ENCODE measurements at places on chromosomes 3 and 15. TPM values are rescaled to one million over a fixed set of nuclear protein-coding genes. Genes with fewer than 3 reads are reported as not detected.

TMEM212 gene
- not detected for total RNA-seq

EXD1 gene
- total RNA-seq, result not detected

FMN1 gene
- 5.8 TPM for total RNA-seq

QTRT2 gene
- 17.7 TPM for total RNA-seq

DNA sequence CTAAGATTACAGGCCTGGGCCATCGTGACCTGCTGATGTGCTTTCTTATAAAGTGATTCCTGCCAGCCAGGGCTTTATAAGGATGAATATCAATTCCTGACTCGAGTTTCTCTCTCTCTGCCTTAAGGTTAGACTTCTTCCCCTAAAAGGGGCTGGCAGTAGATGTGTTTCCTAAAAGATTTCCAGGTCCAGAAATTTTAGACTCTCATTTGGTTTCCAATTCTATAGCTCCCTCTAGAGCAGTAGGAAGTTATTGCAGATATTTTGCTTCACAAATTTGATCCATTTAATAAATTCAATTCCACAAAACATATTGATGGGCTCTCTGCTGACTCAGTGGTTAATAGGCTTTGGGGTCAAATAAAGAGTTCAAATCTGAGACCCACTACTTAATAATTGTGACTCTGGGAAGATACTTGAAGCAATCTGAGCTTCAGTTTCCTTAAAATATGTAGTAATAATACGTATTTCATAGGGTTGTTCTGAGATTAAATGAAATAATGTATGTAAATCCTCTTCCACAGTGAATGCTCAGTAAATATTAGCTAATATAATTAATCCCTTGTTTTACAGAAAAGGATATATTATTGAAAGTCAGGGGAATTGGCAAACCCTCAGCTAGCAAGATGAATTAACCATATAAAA lies 2.1 kb downstream of the TRIM69 start:
- peak; percentile 67 for DNase-seq

DNA sequence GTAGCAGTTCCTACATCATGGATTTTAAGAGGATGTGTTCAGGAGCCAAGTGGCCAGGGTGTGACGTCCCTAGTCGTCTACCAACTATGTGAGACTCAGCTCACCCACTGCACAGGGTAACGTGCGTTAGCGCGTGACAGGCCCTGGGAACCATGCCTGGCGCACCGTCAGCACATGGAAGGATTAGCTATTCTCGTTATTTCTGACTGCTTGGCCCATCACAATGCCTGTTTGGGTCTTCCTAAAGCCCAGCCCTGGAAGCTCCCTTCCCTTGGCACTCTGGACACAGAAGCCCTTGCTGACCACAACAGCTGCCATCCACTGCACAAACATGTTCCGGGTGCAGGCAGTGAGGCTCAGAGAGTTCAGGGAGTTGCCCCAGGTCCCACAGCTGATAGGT lies 91.0 kb upstream of the RPL32 start:
- no peak for DNase-seq

DNA sequence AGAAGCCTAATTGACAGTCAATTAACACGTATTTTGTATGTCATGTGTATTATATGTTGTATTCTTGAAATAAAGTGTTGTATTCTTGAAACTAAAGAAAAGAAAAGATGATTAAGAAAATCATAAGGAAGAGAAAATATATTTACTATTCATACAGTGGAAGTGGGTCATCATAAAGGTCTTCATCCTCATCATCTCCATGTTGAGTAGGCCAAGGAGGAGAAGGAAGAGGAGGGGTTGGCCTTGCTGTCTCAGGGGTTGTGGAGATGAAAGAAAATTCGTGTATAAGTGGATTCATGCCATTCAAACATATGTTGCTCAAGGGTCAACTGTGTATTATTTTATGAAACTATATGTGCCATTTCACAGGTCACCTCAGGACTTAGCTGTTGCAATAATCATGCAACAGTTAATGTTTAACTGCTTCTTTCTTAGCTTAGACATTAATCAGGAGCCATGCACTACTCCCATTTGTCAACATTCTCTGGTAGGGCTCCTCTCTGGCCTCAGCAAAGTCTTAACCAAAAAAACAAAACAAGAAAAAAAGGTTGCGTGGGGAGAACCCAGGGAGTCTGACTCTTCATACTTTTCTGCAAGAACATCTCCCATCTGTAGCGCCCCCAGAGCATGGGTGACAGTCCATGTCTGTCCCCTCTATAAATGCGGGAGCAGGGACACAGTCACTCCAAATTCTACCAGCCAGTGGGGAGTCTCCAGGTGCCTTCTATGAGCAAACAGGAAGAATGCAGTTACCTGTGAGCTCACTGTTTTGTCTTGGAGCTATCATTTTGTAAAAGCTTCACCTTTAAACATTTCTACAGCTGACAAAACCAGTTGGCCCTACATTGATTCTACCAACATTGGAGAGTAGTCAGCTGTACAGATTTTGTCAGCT lies 19.9 kb upstream of the LRRC2 start:
- DNase-seq, result no peak

DNA sequence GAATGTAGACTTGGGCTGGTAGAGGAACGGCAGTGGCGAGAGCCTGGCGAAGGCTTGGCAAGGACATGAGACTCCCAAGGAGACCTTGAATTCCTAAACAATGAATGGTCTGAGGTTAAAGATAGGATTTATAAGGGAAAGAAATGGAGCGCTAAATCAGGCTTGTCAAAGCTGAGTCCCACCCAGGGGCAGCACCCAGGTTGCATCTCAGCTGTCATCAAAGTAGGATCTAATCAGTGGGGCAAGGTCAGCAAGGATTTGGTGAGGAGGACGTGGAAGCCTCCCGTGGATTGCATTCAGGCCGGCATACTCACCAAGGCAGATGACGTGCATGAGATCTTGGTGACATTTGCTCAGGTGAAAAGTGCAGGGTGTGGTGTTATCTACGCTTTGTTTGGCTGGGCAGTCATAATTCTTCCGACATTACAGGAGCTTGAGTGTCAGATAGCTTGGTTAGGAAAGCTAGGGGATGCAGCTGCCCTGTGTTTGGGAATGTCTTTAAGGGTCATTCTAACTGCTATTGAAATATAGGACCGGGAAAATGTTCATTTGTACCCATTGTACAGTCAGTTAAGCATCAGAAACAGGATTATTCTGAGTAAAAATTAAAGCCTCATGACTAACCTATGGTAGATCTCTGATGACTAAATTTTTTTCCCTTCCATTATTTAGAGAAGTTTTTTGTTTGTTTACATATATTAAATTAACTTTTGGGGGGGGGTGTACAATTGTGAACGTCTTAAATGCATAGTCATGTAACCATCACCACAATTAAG lies 99.4 kb upstream of the TSC22D2 start:
- DNase-seq, result peak; percentile 46

DNA sequence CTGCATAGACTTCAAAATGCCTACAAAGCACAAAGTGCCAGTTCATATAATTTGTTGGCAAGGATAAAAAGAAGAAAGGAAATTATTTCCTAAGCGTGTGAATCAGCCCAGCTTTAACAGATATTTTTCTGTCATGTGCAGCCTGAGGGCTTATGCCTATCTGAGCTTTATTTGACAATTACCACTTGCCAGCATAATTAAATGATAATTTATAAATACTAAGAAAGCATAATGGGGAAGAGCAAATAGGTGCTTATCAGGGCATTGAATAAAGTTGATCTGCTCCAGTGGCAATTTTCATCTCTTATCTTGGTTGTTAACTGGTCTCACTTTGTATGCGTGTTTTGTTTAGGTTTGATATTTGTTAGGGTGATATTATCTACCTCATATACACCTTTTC lies 313.4 kb upstream of the DNAJC19 start:
- DNase-seq, result no peak

DNA sequence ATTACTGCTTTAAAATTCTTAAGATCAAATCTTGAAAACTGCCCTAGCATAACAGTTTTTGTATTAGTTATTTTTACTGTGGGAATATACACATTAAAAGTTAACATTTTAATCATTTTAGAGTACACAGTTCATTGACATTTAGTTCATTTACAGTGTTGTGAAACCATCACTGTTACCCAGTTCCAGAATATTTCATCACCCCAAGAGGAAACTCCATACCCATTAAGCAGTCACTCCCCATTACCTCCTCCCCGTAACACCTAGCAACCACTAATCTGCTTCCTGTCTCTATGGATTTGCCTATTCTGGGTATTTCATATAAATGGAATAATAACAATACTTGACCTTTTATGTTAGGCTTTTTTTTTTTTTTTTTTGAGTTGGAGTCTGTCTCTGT lies 164.1 kb upstream of the LRRFIP2 start:
- DNase-seq, result no peak

DNA sequence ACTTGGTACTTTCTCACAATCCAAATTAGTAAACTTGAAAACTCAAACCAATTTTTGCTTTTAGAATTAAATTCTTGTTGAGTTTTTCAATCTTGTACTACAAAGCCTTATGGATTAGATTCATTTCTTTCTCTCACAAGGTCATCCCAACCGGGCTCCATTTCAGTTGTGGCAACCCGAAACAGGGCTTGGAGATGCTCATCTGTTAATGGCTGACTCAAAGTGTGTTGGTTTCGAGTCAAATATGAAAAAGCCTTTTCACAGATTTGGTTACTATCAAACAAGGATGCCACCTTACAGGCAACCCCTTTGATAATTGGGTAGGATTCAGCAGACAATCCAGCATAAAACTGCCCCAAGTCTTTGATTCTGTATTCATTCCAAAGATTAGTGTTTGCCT lies 1.8 kb downstream of the EPM2AIP1 start:
- DNase-seq, result no peak

DNA sequence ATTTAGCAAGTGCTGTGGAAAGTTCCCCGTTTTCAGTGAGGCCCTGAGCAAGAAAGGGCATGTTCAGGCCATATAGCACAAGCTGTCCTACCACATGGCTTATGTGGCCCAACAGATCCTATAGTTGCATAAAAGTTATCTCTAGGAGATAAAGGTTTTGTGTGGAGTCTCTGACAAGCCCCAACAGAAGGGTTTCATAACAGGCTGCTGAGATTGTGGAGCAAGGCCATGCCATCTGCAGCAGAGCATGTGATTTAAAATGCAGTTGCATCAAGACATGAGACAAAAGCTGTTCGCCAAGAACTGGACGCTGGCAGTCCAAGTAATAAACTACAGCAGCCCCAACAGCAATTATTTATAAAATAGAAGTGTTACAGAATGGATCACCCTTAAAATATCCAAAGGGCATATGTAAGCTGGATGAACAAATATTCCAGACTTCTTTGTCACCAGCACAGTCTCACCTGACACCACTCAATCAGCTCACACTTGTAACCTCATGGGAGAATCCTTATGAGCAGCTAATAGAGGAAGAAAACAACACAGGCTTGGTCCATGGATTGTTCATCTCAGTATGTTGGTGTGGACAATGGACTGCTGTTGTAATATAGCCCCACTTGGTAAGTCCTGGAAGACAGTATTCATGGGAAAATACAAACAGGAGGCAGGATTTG lies 14.4 kb upstream of the CLDN1 start:
- DNase-seq, result no peak

DNA sequence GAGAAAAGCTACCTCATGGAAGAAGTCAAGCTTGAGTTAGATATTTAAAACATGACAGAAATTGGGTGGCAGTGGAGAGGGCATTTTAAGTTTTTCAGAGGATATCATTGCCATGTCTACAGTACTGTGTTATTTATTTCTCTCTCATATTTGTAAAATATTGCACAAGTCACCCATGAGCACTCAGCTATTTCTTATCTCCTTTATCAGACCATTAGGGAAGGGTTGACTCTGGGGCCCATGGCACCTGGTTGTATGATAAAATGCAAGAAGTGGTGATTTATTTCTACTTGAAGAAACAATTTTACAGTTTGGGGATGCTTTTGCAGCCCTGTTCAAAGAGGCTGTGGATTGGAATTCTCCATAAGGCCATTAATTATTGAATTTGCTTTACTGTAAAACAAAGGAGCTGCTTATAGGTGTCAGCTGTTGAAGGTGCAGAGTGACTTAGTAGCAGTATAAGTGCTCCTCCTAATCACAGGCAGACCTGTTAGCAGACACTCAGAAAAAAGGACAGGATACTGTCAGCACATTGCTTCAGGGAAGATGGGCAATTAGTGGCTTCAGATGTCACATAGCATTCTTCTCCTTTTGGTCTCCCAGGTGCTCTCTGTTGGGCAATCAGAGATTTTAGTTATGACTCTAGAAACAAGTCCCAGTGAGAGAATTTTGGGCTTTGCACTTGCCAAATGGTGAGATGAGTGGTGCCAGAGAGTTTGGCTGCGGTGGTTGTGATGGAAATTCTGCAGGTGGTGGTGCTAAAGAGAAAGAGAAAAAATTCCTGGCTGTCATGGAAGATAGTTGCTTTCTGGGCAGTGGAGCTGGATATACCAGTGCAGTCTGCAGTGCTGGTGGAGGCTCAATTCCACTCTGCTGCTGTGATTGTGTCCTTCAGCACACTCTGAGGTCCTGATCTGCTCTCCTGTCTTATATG lies 129.7 kb upstream of the ROPN1 start:
- DNase-seq, result no peak

Measured in RPMI7951 (cell line).